NCI-H2227 treated with DMSO at 0.1 percent for 48 hours (cell line): ENCODE measurements at places on chromosomes 3 and 15.
A peak's percentile ranks its signal among the peaks of the same experiment; 100 is the strongest.

- no peak for DNase-seq
These were observed 101.6 kb downstream of the RPL22L1 start for GRCh38 chr3:170768334-170768801.

GRCh38 chr3:99012051-99012450 is 110.6 kb upstream of the DCBLD2 start:
- no peak for DNase-seq

DNA sequence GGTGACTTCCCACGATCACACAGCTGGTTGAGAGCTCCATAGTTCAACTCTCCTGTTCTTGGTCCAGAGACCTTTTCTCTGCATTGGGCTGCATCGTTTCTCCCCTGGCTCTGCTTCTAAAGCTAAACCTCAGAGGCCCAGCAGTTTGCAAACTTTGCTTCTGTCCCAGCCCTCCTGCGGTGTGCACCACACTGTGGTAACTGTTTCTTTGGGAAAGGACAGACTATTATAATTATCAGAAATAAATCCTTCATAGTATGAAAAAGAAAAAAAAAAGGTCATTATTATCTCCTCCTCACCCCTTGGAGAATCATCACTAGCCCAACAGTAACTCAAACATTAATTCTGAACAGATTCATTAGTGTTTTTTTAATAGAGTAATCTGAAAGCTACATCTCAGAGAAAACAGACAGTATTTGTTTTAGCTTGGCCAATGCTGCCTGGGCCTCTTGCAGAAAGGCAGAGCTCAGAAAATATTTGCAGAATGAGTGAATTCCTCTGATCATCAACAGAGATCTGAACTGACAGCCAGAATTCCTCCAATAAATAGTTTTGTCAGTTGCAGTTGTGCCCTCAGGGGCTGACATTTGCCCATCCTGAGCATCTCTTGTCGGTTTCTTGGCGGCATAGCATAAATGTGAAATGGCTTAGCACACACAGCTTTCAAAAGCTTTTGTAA is 52.9 kb downstream of the BFSP2 start:
- DNase-seq: no peak

GRCh38 chr3:15324379-15324808 is 8.0 kb downstream of the SH3BP5 start:
- no peak for DNase-seq

DNA sequence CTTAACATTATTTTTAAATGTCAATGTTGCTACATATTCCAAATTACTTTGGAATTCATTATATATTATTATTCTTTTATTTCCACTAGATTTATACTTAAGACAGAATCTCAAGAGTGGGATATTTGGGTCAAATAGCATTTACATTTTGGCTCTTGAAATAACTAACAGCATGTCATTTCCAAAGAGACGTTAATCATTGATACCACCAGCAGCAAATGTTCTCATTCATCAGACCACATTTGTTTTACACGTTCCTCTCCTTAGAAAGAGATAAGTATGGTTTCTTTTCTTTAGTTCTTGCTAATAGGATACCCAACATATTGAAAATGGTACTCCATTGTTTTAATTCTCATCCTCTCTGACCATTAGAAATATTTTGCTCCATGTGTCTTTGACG is 229.8 kb downstream of the LPP start:
- no peak for DNase-seq

GRCh38 chr3:183895296-183895695 is 10.6 kb upstream of the PARL start:
- DNase-seq: peak; percentile 58

- DNase-seq: no peak
These were observed 6.3 kb downstream of the XIRP1 start for GRCh38 chr3:39185959-39186691.

GRCh38 chr3:94099311-94099710 is 36.5 kb downstream of the NSUN3 start:
- DNase-seq: no peak

- DNase-seq: no peak
These were observed 55.3 kb upstream of the CCR4 start for GRCh38 chr3:32896143-32896542.

DNA sequence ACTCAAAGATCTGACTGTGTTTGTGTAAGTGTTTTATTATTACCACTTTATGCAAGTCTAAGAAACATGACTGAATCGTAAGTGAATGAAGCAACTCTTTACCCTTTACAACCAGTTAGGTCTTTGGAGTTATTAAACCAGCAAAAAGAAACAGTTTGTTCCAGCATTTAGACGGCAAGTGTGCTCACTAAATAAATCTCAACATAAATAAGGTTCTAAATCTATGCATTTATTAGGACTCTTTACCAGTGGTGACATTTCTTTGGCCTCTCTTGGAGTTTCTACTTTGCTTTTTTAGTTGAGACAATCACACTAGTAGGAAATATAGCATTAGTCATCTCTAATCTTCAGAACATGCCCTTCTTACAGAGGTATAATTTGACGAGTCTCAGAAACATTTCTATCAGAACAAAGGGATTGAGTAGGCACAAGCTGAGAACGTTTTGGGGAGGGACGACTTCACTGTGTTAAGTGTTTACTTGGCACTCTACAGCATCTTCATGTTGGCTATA is 739.9 kb upstream of the NR2F2 start:
- DNase-seq: no peak

DNA sequence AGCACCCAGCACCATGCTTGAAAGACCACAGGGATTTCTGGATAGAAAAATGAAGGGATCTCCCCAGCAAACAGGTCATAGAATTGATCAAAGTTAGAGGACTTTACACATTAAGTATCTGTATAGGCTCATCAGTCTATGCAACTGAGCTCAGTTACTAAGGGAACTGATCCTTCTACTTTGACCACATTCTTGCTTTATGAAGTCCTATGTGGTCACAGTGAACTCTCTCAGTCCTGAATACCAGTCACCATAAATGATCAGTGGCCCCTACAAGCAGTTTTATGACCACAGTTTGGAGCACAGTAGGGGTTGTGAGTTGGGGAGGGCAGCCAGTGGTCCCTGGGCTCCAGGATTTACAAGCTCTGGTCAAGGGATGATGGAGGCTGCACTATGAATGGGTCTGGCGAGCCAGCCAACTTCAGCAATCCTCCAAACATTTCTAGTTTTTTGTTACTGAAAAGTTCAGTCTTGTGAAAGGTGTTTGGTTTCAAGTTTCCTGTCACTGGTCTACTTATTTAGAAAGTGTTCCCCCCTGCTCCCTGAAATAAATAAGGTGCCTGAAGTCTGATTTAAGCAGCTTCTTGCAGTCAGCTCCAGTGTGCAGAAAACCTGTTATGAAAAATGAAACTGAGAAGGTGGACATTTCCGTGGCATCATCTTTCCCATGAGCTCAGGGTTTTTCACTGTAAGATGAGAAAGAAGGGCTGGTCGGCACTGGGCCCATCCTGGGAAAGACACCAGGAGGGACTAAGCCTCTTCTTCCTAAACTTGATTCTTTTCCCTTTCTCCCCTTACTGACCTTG is 75.5 kb downstream of the DAPK2 start:
- no peak for DNase-seq

- no peak for DNase-seq
These were observed 25.4 kb downstream of the GOLGB1 start for GRCh38 chr3:121724130-121724529.

DNA sequence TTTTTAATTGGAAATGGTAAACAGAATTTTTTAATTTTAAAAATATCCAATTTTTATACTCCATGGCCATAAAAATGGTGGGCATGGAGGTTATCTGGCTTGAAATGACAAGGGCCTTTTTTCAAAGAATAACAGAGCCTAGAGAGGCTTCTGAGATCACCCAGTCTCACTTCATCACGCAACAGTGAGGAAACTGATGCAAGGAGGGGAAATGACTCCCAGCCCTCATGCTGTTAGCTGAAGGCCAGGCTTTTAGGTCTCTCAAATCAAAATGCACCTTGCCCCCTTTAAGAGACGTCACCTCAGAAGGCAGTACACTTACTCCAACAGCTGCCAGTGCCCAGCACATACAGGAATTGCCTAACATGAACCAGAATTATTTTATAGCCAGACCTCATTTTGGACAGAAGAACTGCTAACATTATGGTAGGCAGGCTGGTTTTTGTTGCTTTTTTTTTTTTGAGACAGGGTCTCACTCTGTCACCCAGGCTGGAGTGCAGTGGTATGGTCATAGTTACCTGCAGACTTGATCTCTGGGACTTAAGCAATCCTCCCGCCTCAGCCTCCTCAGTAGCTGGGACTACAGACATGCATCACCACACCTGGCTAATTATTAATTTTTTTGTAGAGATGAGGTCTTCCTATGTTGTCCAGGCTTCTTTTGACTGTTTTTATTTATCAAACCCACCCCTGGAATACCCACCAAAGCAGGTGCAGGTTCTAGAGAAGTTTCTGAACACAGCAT is 9.1 kb downstream of the RAB43 start:
- DNase-seq: no peak

DNA sequence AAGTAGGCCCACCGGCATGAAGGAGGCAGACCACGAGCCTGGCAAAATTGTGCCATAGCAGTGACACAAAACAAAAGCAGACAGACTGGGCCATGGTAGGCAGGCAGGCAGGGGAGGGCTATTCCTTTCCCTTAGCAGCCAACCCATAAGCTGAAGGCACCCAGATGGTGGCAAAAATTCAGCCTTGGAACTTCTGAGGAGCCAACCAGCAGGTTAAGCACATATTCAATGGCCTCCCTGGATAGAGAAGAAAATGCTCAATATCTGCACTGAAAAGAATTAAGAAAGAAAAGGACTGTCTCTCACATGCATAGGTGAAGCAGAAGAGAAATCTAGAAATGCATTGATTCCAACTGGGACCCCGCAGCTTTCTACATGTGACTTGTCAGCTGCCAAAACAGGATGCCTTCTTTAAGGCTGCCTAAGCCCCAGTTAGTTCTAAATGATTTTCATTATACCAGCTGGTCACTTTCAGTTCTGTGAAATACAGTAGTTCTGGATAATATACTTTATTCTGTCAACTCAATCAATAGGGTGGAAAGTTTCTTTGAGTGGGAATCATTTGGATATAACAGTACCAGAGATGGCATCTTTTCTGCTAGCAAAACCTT is 2.7 kb downstream of the PRICKLE2 start:
- DNase-seq: no peak

- no peak for DNase-seq
These were observed 327.4 kb upstream of the LRRFIP2 start for GRCh38 chr3:37501571-37502313.

GRCh38 chr15:80599359-80599758 is 95.8 kb upstream of the ABHD17C start:
- DNase-seq: no peak

- no peak for DNase-seq
These were observed 69.2 kb downstream of the PLXNA1 start for GRCh38 chr3:127052121-127052561.

DNA sequence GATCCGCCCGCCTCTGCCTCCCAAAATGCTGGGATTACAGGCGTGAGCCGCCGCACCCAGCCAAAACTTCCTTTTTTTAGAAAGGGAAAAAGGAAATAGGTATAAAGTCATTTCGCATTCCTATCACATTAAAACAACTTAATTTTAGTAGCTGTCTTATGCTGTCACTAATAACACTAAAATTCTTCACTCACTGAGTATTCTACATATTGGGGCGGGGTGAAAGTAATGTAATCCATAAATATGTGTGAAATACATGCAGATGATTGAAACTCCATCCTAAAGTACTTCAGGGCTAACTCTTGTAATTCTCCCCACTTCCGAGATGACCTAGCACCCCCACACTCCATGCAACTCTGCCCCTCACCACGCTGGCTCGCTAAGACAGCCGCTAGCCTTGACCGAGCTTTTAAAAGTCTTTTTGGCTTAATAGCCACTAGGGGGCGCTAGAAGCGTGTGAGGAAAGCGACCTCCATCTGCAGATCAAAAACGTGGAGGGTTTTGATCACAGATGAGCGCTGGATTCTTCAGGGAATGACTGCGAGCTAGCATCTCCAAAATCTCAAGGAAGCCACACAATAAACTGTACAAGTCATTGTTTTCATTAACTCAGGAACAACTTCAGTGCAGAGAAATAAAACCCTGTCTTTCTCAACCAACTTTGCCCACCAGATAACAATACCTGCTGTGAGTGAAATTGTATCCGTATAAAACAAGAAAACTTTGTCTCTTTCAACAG is 129.3 kb upstream of the IGF1R start:
- peak; percentile 5 for DNase-seq

DNA sequence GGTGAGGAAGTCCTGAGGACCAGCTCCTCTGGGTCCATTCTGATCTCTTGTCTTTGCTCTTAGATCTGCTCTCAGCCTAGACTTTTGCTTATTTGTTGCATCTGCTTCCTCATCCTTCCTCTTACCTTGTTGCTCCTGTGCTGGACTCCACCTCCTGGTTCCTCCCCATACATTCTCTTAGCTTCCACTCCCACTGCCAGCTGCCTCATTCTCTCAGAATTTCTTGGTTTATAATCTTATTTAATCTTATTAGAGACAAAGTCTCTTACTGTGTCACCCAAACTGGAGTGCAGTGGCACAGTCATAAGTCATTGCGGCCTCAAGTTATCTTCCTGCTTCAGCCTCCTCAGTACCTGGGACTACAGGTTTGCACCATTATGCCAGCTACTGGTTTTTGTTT is 68.2 kb upstream of the PSMD6 start:
- no peak for DNase-seq

DNA sequence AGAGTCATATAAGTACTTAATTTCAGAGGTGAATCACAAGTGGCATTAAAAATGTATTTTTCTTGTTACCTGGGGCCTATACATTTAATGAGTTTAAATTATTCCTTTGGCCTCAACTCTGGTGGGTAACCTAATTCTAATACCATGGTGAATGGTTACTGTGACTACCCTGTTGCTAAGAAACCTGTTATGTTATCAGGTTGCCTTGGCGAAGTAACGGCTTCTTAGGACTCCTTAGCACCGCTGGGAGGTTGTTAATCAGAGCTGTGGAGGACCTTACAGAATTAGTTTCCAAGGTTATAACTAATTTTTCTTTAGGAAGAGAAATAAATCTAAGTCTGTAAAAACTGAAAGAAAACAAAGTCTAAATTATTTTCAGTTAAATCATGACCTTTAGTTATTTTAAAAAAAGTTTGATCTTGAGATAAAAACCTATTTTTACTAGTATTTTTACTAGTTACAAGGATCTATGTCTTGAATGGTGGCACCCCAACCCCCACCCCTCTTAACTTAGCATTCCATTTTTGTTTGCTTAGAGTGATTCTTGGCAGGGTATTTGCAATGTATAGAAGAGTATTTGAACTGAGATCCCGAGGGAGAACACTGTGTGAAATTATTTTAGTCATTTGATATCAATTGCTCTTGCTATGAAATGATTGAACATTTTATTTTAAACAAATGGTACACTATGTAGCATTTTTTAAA is 155.5 kb downstream of the FNDC3B start:
- no peak for DNase-seq

DNA sequence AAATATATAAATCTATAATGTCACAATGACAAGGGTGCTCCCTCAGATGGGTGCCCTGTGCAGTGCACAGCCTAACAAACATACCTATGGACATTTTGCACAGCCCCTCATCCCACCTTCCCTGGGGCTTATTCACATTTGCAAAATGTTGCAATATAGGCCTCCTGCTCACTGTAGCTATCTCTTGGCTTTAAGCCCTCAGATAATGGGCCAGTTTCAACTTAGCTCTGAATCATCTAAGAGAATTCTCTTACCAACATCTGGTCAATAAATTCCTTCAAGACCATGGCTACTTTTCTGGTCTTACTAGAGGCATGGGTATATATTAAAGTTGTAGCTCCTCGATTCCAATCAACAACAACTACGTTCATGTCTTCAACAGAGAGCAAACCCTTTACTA is 17.9 kb downstream of the LIPH start:
- DNase-seq: no peak

- DNase-seq: no peak
These were observed 19.8 kb upstream of the ACAD9 start for GRCh38 chr3:128859630-128860029.
